ENCODE measurements at places on chromosomes 13 and 19.
A peak's percentile ranks its signal among the peaks of the same experiment; 100 is the strongest.

DNA sequence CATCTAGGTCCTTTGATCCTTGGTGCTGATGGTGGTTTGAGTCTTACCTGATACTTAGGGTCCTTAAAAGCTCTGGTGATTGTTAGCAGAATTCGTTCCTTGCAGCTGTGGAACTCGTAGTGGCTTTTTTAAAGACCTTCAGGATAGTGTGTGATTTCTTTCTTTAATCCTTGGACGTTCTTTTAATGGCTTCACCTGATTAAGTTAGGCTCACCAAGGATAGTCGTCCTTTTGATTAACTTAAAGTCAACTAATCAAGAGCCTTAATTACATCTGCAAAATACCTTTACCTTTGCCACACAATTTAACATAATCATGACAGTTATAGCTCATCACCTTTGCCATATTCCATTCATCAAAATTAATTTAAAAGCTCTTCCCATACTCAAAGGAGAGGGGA, 1807.7 kb downstream of the OLFM4 start:
- DNase-seq: no peak

- DNase-seq: no peak
Measured at GRCh38 chr13:112446867-112447266, 70.7 kb downstream of the SPACA7 start.

DNA sequence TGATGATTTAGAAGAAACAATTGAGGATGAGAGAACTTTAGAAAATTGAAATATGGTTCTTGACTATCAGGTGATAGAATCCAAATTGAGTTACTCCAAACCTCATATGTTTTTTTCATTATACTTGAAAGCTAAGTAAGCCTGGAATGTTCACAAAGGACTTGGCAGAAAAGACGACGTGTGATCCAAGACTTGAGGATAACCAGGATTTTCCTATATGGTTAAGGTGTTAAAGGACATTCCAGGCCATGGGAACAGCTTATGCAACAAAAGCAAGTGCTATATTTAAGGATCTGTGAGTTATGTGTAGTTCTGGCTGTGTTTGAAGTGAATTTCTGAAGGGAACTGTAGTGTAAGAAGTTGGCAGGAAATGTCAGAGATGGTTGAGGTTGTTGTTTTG, 52.5 kb downstream of the SLITRK1 start:
- no peak for DNase-seq

- DNase-seq: no peak
Measured at GRCh38 chr13:59086147-59086546, 1077.6 kb downstream of the DIAPH3 start.

- DNase-seq: no peak
Measured at GRCh38 chr13:104648291-104648690, 1582.1 kb upstream of the SLC10A2 start.

DNA sequence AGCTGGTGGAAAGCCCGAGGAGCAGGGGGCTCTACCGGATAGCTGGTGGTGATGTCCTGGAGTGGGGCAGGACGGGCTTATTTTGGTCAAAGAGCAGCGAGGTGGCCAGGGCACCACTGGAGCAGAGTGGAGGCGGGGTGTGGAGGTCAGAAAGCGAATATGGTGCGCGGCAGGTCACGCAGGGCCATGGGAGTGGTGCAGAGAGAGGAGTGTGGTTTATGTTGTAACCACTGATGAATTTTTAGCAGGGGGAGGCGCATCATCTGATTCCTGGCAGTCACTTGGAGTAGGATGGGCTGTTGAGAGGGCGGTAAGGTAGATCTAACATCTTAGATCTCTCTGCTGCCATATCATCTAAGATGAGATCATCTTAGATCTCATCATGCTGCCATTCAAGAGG, 1.4 kb upstream of the ZNF414 start:
- peak; percentile 94 for DNase-seq

GRCh38 chr19:33865306-33865705, 68.6 kb downstream of the KCTD15 start:
- no peak for DNase-seq

DNA sequence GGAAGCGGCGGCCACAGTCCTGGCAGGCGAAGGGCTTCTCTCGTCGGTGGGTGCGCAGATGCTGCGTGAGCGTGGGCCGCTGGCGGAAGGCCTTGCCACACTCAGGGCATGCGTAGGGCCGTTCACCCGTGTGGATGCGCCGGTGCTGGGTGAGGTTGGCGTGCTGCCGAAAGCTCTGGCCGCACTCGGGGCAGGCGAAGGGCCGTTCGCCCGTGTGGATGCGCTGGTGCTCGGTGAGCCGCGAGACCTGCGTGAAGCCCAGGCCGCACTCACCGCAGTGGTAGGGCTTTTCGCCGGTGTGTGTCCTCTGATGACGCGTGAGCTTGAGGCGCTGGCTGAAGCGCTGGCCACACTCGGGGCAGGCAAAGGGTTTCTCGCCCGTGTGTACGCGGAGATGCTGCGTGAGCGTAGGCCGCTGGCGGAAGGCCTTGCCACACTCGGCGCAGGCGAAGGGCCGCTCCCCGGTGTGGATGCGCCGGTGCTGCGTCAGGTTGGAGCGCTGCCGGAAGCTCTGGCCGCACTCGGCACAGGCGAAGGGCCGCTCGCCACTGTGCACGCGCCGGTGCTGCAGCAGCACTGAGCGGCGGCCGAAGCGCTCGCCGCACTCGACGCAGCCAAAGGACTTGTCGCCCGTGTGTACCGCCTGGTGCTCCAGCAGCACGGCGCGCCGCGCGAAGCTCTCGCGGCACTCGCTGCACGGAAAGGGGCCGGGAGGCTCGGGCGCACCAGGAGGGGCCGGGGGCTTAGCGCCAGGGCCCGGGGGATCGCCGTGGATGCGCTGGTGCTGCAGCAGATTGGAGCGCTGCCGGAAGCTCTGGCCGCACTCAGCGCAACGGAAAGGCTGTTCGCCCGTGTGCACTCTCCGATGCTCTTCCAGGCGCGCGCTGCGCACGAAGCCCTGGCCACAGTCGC, 4.0 kb upstream of the UBE2M start:
- peak; percentile 39 for DNase-seq

GRCh38 chr13:108302279-108302678, 32.8 kb downstream of the TNFSF13B start:
- DNase-seq: no peak

DNA sequence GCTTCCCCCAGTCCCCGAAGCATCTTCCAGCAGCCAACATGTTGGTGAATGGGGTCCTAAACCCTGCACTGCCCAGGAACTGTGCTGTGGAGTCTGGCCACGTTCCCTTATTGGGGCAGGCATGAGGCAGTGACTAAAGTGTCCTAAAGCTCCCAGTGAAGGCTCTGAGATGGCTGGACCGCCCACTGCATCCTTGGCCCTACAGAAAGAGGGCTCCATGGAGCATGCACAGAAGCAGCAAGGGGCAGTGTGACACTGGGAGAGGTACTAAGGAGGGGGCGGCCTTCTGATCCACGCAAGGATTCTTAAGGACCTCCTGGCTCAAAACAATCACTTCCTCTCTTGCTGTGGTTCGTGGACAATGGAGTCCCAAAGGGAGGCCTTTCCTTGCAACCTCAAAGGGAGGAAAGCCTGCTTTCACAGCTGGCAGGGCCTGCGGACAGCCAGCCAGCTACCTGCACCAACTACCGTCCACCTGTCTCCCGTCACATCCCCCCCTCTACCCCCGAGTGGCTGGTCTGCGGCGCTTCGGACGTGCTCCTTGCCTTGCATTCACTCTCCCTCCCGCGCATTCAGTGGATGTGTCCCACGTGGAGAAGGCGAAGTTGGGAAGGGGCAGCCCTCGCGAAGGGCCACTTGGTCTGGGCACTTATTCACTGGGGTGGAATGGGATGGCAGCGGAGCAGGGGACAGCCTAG, 63.9 kb upstream of the STARD13 start:
- peak; percentile 33 for DNase-seq

DNA sequence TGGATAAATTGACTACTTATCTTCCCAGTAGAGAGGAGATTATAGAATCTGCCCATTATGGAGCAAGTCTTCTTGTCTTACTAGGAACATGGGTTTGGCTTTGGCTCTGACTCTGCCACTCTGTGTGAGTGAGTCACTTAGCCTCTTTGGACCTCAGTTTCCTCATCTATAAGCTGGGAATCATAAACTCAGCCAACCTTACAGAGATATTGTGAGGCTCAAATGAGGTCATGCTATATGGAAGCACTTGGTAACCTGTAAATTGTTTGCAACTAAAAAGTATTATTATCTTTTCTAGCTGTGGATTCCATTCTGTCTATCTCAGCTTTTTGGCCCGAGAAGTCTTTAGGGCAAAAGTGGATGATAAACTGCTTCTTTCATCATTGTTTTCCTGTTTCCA, 186.8 kb upstream of the TSC22D1 start:
- no peak for DNase-seq

GRCh38 chr13:84951128-84951527, 848.1 kb downstream of the SLITRK6 start:
- DNase-seq: no peak

- DNase-seq: no peak
Measured at GRCh38 chr13:77740097-77740735, 42.7 kb downstream of the SLAIN1 start.

- DNase-seq: peak; percentile 32
Measured at GRCh38 chr19:45769821-45770191, 754 bp upstream of the SIX5 start.

DNA sequence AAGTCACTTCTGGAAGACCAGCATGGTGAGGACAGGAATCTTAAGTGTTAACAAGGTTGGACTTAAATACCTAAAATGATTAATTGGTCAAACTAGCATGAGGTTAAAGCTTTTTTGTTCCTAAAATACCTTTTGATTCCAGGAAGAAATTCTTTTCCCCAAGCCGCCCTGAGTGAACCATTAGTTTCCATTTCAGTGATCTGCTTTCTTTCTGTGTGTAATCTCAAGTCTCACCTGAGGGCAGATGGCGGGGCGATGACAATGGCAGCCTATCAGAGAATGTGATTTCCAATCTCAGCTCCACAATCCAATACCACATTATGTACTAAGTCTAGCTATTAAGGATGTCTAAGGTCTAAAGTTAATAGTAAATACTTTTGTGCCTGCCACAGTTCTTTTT, 390.9 kb upstream of the SGCG start:
- DNase-seq: no peak

All from inflammatory macrophage (primary cell).